Activated T-helper 2 cell treated with anti-CD3 and anti-CD28 coated beads, Interferon-gamma antibody, Interleukin-2, Interleukin-4, amounts not matched to agents 10 μg/mL and 5 μg/mL and 100 μg/mL, durations not matched to agents 14 hours and 24 hours and 36 hours (primary cell): ENCODE measurements at places on chromosomes 2 and 18.

DNA sequence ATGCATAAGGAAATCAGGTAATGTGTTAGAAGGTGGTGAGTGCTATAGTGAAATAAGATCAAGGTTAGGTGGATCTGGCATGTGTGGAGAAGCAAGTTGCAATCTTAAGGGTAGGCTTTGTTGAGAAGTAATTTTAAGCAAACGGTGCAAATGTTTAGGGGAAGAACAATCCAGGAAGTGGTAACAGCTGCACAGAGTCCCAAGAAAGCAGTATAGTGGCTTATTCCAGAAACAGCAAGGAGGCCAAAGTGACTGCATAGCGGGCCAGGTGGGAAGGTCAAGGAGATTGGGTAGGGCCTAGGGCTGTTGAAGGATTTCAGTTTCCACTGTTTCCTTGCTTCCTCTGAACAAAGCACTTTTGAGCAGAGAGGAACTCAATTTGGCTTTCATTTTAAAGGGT is 30.0 kb upstream of the RAB1A start:
- peaks cover 6% of the 10 kb centered on the region for H3K27me3 ChIP-seq
- no peaks in the 10 kb centered on the region for H3K36me3 ChIP-seq
- peaks cover 16% of the 10 kb centered on the region for H3K4me1 ChIP-seq
- peak overlapping the region; percentile 3 for H3K27ac ChIP-seq
- no peak for DNase-seq

- no peaks in the 10 kb centered on the region for H3K27me3 ChIP-seq
- DNase-seq = no peak
- peaks cover 80% of the 10 kb centered on the region for H3K36me3 ChIP-seq
- peak overlapping the region; percentile 70 for H3K27ac ChIP-seq
Observed at GRCh38 chr2:201151127-201151981, 31.6 kb upstream of the CASP10 start.

DNA sequence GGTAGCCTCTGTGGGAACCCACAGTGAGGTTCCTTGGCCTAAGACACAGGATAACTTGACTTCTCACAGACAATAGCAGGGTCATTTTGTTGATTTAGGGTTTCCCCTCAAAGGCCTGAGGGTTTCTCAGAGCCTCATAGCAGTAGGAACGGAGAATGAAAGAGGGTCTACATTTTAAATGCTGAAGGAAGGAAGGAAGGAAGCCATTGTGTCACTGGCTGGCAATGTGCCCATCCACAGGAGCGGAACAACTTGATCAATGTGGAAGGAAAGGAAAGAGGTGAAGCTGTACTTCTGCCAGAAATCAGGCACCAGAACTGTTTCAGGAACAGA is 5.1 kb downstream of the IL1B start:
- DNase-seq = no peak
- H3K36me3 ChIP-seq = no peaks in the 10 kb centered on the region
- H3K4me1 ChIP-seq = peaks cover 18% of the 10 kb centered on the region
- no peak overlapping the region for H3K27ac ChIP-seq
- H3K4me3 ChIP-seq = no peak overlapping the region
- H3K27me3 ChIP-seq = peaks cover 12% of the 10 kb centered on the region

- H3K4me1 ChIP-seq = peaks cover 5% of the 10 kb centered on the region
- peaks cover 41% of the 10 kb centered on the region for H3K27me3 ChIP-seq
- no peaks in the 10 kb centered on the region for H3K36me3 ChIP-seq
- no peak overlapping the region for H3K27ac ChIP-seq
- H3K4me3 ChIP-seq = no peak overlapping the region
Observed at GRCh38 chr2:118056165-118056534, 32.1 kb upstream of the INSIG2 start.

DNA sequence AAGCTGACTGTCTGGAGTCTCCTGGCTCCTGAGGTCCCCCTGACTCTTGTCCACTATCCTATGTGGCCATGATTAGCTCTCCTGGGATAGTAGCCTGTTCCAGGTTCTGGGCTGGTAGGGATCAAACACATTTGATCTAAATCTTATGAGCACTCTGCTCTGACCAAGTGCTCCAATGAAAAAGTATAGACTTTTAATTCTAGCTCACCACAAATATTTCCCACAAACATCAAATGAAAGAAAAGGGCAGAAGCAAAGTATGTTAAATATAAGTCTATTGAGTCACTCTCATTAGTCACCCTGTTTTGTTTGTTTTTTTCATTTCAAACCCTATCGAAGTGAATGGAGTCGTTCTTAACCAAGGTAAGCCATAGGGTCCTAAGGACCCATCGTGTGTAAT is 39.7 kb upstream of the NEDD4L start:
- H3K36me3 ChIP-seq = no peaks in the 10 kb centered on the region
- H3K27me3 ChIP-seq = peaks cover 8% of the 10 kb centered on the region
- H3K27ac ChIP-seq = no peak overlapping the region
- DNase-seq = no peak
- no peaks in the 10 kb centered on the region for H3K4me1 ChIP-seq

GRCh38 chr18:76490670-76491472 is 4.2 kb downstream of the ZNF516 start:
- peak overlapping the region; percentile 79 for H3K4me3 ChIP-seq
- peaks cover 69% of the 10 kb centered on the region for H3K27me3 ChIP-seq
- peaks cover 32% of the 10 kb centered on the region for H3K4me1 ChIP-seq
- peak; percentile 26 for DNase-seq
- H3K36me3 ChIP-seq = no peaks in the 10 kb centered on the region
- no peak overlapping the region for H3K27ac ChIP-seq

- H3K27ac ChIP-seq = peak overlapping the region; percentile 98
- peak overlapping the region; percentile 98 for H3K4me3 ChIP-seq
- H3K27me3 ChIP-seq = no peaks in the 10 kb centered on the region
Observed at GRCh38 chr2:121650315-121650930, 1.2 kb upstream of the CLASP1 start.

- no peak for DNase-seq
- H3K4me3 ChIP-seq = no peak overlapping the region
- no peak overlapping the region for H3K27ac ChIP-seq
- no peaks in the 10 kb centered on the region for H3K27me3 ChIP-seq
Observed at GRCh38 chr2:191012845-191013681, 908 bp downstream of the STAT1 start.

DNA sequence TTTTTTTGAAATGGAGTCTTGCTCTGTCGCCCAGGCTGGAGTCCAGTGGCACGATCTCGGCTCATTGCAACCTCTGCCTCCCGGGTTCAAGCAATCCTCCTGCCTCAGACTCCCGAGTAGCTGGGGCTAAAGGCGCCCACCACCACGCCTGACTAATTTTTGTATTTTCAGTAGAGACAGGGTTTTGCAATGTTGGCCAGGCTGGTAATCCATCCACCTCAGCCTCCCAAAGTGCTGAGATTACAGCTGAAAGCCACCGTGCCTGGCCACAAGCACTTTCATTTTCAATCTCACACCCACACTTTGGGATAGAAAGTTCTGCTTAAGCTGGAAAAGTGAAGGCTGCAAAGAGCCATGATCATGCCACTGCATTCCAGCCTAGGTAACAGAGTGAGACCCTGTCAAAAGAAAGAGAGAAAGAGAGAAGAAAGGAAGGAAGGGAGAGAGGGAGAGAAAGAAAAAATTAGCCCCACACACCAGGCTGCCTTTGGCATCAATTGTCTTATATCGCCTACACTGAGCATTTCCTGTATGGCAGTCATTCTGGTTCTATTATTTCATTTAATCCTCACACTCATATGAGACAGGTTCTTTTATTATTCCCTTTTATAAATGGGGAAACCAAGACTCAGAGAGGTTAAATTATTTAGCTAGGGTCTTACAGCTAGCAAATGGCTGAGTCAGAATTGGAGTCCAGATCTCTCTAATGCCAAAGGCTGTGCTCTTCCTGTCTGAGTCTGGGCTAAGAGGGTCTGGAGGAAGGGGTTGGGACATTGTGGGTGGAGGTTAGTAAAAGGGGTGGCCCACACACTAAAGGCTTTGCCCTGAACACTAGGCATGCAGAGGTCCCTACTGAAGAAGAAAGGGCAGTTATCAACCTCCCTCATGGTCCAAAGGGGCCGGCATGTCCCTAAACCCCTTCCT is 37.9 kb upstream of the PKDCC start:
- H3K27me3 ChIP-seq = peaks cover 16% of the 10 kb centered on the region
- no peak overlapping the region for H3K27ac ChIP-seq
- peaks cover 7% of the 10 kb centered on the region for H3K4me1 ChIP-seq
- no peak overlapping the region for H3K4me3 ChIP-seq
- H3K36me3 ChIP-seq = no peaks in the 10 kb centered on the region
